Right renal pelvis (tissue), 4 donors: ENCODE measurements at places on chromosomes 12 and 14. TPM values are rescaled to one million over a fixed set of nuclear protein-coding genes. Genes with fewer than 3 reads are reported as not detected.

DNA sequence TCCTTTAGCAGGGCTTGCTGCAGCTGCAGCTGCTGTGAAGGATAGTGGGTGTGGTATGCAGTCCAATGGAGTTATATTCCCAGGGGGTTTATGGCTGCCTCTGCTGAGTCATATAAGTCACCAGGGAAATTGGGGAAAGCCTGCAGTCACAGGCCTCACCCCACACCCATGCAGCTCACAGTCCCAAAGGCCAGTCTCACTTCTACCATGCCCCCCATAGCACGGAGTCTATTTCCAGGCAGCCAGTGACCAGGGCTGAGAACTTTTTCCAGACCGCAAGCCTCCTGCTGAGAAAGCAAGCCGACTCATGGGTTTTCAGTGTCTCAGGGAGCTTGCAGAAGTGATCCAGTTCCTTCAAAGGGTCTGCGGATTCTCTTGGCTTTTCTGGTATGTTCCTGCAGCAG, 322.4 kb upstream of the CLEC14A start:
- DNase-seq: no peak

- DNase-seq: no peak
These were observed 260.5 kb downstream of the RAD51B start for GRCh38 chr14:68079941-68080697.

ANO2 gene
- 3.7 TPM for polyA plus RNA-seq

GRCh38 chr14:96202441-96203094, 2.1 kb upstream of the BDKRB2 start:
- DNase-seq: no peak

- no peak for DNase-seq
These were observed 190.5 kb upstream of the DCN start for GRCh38 chr12:91373086-91373485.

- DNase-seq: no peak
These were observed 73.4 kb downstream of the GAS2L3 start for GRCh38 chr12:100646896-100647295.

DNA sequence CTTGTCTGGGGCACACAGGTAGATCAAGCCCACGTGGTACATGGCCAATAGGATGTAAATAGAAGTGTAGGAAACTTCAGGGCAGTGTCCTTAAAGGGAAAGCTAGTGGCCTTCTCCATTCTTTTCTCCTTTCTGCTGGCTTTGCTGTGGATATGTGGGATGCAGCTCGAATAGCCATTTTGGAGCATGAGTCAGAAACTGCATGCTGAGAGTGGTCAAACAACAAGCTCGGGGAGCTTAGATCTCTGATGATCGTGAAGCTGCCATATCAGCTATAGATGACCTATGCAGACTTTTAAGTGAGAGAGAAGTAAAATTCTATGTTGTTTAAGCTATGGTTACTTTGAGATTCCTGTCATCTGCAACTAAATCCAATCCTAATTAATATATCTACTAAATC, 241.3 kb upstream of the DAAM1 start:
- DNase-seq: no peak

GRCh38 chr12:7439579-7440505, 4.1 kb downstream of the CD163L1 start:
- peak; percentile 20 for DNase-seq

DNA sequence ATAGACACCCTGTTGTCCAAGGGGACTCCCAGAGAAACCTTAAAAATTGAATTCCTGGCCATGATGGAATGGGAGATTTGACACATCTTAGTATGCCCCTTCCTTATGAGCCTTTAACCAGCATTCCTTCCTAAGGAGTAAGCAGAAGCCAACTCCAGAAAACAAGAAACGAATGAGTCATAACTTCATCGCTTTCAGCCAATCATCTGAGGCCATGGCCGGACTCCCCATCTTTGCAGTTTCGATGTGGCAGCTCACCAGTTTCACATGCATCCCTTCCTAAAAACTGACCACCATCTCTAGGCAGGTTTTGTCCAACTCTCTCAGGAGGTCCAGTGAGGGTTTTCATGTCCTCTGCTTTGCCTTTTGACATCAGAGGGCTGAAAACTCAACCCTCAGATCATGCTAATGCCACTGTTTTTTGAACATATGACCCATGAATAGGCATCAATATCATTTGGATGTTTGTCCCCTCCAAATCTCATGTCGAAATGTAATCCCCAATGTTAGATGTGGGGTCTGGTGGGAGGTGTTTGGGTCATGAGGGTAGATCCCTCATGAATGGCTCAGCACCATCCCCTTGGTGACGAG, 19.9 kb downstream of the DAAM1 start:
- DNase-seq: no peak

- DNase-seq: no peak
These were observed 27.7 kb upstream of the PEX5 start for GRCh38 chr12:7161811-7162210.

DNA sequence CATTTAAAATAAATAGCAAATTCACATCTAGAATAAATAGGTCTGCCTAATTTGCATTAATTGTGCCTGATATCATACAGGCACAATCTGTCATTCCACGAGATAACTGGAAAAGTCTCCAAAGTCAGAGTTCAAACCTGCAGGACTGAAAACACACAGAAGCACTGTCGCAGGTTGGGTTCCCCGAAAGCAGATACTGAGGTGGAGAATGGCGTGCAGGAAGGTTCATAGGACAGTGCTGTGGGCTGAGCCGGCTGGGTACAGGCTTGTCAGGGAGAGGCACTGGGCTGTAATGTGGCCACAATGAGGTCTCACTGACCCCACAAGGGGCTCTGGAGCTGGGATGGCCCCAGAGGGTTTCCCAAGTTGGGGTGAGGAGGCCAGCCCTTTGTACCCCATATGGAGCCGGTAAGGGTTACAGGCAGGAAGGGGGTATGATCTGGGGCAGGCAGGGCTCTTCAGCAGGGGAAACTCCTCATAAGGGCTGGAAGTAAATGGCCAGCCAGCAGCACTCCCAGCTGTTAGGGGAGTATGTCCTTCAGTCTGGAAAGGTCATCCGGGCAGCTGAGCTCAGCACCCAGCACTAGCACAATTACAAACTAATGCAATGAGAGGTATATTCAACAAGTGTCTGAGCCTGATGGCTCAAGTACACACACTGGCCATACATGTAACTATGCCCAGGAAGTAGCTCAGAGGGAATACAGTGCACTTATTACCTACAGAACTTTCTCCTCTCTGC, 68.5 kb downstream of the NT5DC3 start:
- DNase-seq: no peak

DNA sequence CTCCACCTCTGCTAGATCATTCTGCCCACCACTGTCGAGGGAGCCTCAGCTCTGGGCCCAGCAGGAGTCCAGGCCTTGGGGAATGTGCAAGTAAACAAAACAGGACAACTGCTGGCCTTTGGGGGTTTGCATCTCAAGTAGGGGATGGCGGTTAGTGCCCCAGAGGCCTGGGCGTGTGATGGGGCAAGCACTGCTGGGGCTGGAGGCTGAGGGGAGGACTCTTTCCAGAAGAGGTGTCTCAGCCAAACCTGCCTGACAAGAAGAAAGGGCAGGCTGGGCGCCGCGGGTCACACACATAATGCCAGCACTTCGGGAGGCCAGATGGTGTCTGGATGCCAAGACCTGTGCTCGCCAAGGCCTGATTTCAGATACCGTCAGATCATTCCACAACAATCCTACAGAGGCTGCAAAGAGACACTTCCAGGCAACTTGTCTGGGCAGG, 8.6 kb upstream of the ALDH2 start:
- DNase-seq: no peak

GRCh38 chr14:67582061-67582460, 18.0 kb downstream of the PIGH start:
- no peak for DNase-seq

DNA sequence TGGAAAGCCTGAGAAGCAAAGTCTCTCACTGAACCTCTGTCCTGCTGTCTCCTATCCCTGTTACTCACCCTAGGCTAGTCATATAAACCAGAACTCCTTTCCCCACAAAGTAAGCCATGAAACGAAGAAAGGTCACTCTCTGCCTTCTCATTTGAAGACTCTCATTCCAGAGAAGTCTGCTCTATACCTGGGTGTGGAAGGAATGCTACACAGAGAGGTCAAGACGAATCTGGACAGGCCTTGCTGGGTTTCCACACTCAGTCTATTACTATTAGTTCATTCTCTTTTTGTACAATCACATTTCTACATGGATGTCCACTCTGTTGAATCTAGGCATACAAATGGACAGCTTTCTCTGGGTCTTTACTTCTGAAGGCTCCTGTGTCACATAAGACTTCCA, 2.4 kb upstream of the AEBP2 start:
- DNase-seq: no peak

DNA sequence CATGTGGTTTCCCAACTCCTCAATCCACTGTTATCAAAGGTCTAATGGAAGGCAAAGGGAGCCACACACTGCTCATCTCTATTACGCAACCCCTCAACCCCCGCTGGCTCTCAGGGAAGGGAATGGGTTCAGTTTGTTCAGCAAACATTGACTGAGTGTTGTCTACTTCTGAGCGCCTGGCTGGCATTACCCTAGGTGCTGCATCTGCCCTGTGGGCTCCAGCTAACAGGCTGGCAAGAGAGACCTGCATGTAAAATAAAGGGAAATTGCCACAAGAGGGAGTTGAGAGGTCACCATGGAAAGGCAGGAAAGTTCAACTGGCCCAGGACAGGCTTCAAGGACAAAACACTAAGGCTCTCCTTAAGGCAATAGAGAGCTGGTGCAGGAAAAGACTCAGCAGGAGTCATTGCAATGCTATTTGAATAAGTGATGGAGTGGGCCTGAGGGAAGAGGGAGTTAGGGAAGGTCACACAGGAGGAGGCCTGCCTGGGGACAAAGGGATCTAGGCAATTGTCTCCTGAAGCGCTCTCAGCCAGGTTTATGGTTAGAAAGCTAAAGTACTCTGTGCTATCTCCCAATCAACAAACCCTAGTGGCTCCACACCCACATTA, 5.5 kb upstream of the ZNF740 start:
- no peak for DNase-seq

DNA sequence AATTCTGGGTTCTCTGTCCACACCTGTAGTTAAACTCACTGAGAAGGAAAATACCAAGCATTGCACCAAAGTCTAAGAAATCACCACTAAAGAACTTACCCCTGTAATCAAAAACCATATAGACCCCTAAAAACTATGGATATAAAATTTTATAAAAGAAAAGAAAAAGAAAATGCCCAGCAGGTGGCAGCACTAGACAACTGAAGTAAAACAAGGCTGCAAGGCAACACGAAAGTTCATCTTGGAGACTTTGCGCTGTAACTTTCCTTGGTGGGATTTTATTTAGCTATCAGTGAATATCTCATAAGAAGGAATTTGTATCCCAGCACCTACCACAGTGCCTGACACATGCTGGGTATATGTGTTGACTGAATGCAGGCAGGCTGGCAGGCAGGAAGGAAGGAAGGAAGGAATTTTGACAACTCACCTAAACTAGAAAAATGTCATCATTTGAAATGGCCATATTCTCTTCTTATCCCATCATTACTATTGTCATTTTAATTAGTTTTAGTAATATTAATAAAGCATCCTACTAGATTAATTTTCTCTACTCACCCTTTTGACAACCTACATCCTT, 68.2 kb upstream of the ETV6 start:
- peak; percentile 59 for DNase-seq
